ENCODE measurements at places on chromosomes 4 and X. TPM values are rescaled to one million over a fixed set of nuclear protein-coding genes. Genes with fewer than 3 reads are reported as not detected.

DNA sequence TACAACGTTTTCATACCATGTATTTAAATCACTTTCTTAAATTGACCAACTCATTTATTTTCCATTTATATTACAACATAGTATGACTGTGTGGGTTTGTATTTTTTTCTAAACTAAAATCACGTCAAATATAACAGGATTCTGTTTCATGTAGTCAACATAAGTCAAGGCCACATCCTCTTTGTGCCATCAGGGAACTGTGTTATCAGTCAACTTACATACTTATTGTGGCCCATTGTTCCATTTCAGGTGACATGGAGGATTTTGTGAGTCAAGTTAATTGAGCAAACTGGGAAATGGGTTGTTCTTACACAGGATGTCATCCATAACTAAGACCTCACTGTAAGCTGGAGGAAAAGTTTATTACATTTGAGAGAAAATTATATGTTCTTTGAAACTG, 35.9 kb downstream of the STK26 start:
- H3K4me1 ChIP-seq: no peaks in the 10 kb centered on the region
- no peak overlapping the region for H3K27ac ChIP-seq
- no peak for DNase-seq
- H3K36me3 ChIP-seq: no peaks in the 10 kb centered on the region

- no peak overlapping the region for H3K4me3 ChIP-seq
- peaks cover 5% of the 10 kb centered on the region for H3K27me3 ChIP-seq
- no peak for DNase-seq
- H3K36me3 ChIP-seq: no peaks in the 10 kb centered on the region
These were observed 138.8 kb downstream of the TEX11 start for GRCh38 chrX:70769659-70770227.

DNA sequence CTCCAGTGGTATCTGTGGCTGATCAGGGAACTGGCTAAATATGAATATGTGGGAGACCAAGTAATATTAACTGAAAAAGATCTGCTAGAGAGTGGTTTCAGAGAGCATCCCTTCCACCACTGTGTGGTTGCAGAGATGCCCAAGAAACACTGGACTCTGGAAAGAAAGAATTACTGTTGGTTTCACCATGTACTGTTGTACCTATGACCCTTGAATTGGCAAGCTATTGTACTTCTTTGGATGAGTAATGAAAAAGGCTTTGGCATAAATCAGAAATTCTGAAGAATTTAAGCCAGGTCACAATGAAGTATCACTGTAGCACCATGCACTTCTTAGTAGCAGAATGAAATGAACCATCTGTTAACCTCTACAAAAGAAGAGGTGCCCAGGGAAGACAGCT, 134.4 kb upstream of the INTU start:
- H3K4me1 ChIP-seq: no peaks in the 10 kb centered on the region
- no peaks in the 10 kb centered on the region for H3K36me3 ChIP-seq
- no peak overlapping the region for H3K4me3 ChIP-seq
- H3K27me3 ChIP-seq: no peaks in the 10 kb centered on the region
- no peak overlapping the region for H3K27ac ChIP-seq

- H3K27me3 ChIP-seq: no peaks in the 10 kb centered on the region
- no peak overlapping the region for H3K4me3 ChIP-seq
- no peaks in the 10 kb centered on the region for H3K36me3 ChIP-seq
- H3K27ac ChIP-seq: no peak overlapping the region
These were observed 20.7 kb downstream of the ACE2 start for GRCh38 chrX:15579778-15580747.

- no peaks in the 10 kb centered on the region for H3K27me3 ChIP-seq
- H3K4me3 ChIP-seq: no peak overlapping the region
- DNase-seq: no peak
- H3K36me3 ChIP-seq: no peaks in the 10 kb centered on the region
- no peaks in the 10 kb centered on the region for H3K4me1 ChIP-seq
These were observed 194.1 kb downstream of the PTTG2 start for GRCh38 chr4:38154252-38154651.

DNA sequence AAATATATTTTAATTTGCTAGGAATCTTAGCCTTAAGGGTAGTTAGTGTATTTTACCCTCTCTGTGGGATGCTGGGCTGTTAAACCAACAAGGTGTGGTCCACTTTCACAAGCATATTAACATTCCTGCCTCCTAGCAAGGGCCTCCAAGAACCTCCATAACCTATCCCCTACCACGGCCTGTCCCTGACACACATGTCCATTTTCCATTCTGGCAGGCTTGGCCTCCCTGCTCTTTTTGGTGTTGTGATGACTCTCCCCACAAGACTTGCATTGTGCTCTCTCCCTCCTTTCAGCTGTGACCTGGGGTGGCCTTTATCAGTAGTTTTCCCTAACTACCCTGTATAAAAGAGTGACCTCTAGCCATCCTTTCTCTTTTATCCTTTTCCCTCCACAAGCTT, 120.2 kb downstream of the KLHL8 start:
- H3K27me3 ChIP-seq: no peaks in the 10 kb centered on the region
- peaks cover 20% of the 10 kb centered on the region for H3K4me1 ChIP-seq
- no peak overlapping the region for H3K4me3 ChIP-seq
- no peak overlapping the region for H3K27ac ChIP-seq

Gene PDZD4
- total RNA-seq: 1.8 TPM

Gene TECRL
- total RNA-seq: not detected

Gene DUX4
- not detected for total RNA-seq

Measured in right lobe of liver (tissue), 6 donors.